ENCODE measurements at places on chromosomes 7 and 10. TPM values are rescaled to one million over a fixed set of nuclear protein-coding genes. Genes with fewer than 3 reads are reported as not detected.

RELN gene
- total RNA-seq: 80.4 TPM

CARD11 gene
- total RNA-seq: 4.8 TPM

- no peaks in the 10 kb centered on the region for H3K27me3 ChIP-seq
- no peak for DNase-seq
- H3K36me3 ChIP-seq: no peaks in the 10 kb centered on the region
- H3K27ac ChIP-seq: peak overlapping the region; percentile 80
These were observed 103.3 kb upstream of the CHST15 start for GRCh38 chr10:124196659-124197058.

DNA sequence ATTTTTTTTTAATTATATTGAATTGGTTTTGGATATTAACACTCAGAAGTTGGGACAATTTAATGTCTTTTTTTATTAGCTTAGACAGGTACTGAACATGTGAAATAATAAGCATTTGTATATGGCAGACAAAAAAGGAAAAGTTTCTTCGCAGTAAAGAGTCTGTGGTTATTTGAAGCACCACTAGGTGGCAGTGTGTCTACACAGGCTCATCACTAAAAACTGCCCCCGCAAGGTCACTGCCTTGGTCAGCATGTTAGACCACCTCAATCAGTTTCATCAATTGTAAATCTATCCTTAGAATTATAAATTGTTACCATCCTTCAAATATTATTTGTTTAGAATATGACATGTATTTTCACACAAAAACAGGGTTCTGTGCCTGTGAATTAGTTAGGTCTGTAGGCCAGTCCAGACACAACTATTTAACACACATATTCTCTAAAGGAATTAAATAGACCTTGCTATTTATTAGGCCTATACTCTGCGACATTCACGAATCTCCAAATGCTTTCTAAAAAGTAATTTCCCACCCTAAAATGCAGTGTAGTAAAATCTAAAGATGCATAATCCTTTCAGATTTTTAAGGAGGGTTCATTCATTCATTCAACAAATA lies 17.0 kb downstream of the PNLIPRP3 start:
- H3K27me3 ChIP-seq: no peaks in the 10 kb centered on the region
- no peak overlapping the region for H3K4me3 ChIP-seq
- no peak overlapping the region for H3K27ac ChIP-seq

DNA sequence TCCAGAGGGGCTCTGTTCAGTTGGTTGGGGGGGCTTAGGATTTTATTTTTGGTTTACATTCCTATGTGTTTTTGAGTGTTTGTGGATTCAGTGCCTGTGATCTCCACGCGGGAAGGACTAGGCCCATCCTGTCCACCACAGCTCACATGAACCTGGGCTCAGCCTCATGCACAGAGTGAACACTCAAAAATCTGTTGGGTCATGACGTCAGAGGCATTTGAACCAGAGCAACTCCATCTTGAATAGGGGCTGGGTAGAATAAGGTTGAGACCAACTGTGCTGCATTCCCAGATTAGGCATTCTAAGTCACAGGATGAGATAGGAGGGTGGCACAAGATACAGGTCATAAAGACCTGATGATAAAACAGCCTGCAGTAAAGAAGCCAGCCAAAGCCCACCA lies 133.3 kb downstream of the RAMP3 start:
- no peak overlapping the region for H3K4me3 ChIP-seq
- H3K27ac ChIP-seq: no peak overlapping the region
- DNase-seq: no peak
- no peaks in the 10 kb centered on the region for H3K27me3 ChIP-seq
- H3K36me3 ChIP-seq: no peaks in the 10 kb centered on the region

DNA sequence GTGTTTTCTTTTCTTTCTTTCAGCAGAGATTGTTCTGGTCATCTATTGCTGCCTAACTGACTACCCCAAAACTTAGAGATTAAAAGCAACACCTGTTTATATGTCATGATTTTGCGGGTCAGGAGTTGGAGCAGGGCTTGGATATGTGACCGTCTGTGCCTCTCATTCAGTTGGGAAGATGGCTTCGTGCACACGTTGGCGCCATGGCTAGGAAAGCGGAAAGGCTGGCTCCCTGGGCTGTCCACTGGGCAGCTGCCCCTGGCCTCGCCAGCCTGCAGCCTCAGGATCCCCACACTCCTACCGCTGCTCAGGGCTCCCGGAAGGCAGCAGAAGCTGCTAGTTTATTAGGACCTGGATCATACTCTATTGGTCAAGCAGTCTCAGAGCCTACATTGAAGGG lies 638.1 kb upstream of the FOXK1 start:
- H3K36me3 ChIP-seq: no peaks in the 10 kb centered on the region
- no peaks in the 10 kb centered on the region for H3K27me3 ChIP-seq
- H3K4me3 ChIP-seq: no peak overlapping the region
- no peaks in the 10 kb centered on the region for H3K4me1 ChIP-seq
- DNase-seq: no peak

DNA sequence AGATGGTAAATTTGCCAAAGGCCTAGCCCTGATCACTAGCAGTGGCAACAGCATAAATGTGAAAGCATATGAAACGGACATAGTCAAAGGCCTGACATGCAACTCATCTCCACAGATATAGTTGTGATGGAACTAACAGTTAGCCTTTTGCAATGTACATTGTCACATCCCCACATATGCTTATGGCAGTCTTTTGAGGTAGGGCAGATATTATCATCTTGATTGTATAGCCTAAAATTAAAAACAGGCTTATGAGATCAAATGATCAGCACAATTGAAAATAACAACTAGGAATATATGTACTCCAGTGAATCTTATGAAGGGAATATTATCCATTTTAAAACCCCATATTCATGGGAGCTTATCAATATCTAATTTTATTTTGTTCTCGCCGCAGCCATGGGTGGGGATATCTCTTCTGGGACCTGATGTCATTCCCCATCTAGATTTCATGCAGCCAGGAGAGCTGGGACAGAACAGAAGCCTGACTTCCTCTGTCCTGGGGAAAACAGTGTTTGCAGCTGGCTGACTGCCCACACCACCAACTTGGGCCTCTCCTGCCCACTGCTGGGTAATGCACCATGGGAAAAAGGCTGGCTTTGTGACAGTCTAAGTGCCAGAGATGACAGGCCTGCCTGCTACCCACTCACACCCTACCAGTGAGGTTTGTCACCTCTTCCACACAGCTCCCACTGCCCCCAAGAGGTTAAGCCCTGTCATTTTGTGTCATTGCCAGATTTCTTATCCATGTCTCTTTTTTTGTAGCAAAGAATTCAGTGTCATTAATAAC lies 180.2 kb upstream of the FZD1 start:
- H3K36me3 ChIP-seq: no peaks in the 10 kb centered on the region
- H3K4me1 ChIP-seq: peaks cover 10% of the 10 kb centered on the region
- no peak overlapping the region for H3K27ac ChIP-seq
- DNase-seq: no peak
- H3K4me3 ChIP-seq: no peak overlapping the region
- H3K27me3 ChIP-seq: no peaks in the 10 kb centered on the region

DNA sequence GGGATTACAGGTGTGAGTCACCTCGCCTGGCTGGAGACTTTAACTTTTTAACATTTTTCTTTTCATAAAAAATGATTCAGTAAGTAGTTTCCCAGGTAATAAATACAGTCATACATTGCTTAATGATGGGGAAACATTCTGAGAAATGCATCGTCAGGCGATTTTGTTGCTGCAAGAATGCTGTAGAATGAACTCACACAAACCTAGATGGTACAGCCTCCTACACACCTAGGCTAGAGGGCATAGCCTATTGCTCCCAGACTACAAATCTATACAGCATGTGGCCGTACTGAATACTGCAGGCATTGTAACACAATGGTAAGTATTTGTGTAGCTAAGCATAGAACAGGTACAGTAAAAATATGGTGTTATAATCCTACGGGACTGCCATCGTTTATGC lies 108.5 kb upstream of the SFMBT2 start:
- DNase-seq: no peak
- H3K27me3 ChIP-seq: peaks cover 17% of the 10 kb centered on the region
- H3K4me1 ChIP-seq: no peaks in the 10 kb centered on the region
- no peak overlapping the region for H3K27ac ChIP-seq
- no peak overlapping the region for H3K4me3 ChIP-seq

DNA sequence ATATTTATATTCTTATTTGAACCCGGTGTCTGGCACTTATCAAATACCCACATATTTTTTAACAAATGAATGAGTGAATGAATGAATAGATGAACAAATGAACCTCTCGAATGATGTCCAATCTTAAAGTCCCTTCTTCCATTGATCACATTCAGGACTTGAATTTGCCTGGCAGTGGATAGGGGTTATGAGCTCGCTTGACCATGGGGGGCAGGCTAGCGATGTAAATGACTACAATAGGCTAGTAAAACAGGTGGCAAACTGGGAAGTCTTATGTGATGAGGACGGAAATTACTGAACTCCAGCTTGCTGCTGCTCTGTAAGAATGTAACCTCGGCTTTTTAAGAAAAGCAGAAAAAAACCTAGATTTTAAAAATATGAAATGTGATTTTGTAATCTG lies 247.7 kb upstream of the DKK1 start:
- no peak overlapping the region for H3K27ac ChIP-seq
- H3K27me3 ChIP-seq: no peaks in the 10 kb centered on the region
- no peaks in the 10 kb centered on the region for H3K4me1 ChIP-seq
- H3K4me3 ChIP-seq: no peak overlapping the region

DNA sequence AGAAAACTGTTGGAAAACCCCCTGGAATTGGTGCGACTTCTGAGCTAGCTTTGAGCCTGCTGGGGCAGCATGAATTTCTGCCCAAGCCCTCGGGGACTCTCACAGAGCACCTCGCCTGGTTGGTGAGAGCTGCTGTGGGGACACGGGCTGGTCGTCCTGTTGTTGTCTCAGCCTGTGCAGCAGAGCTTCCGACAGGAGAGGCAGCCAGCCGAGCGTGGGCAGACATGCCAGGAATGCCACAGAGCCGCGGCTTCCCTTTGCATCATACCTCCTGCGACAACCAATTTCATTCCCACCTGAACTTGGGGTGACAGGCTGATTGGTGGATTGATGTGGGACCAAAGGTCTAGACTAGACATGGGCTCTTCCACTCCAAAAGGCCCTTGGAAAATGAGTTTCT lies 60.2 kb upstream of the NRBF2 start:
- H3K4me3 ChIP-seq: no peak overlapping the region
- no peak for DNase-seq
- no peaks in the 10 kb centered on the region for H3K4me1 ChIP-seq
- no peaks in the 10 kb centered on the region for H3K27me3 ChIP-seq

DNA sequence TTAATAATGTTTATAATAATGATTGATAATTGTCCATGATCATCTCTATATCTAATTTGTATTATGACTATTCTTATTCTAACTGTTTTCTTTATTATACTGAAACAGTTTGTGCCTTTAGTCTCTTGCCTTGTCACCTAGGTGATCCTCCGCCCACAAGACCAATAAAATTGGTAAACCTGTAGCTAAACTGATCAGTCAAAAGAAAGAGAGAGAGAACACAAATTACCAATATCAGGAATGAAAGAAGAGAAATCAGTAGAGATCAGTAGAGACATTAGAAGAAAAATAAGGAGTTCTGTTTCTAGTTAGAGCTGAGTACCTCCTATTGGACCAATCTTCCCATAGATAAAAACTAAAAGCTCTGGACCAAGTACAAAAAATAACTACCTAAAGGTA lies 6.1 kb upstream of the COA1 start:
- no peak for DNase-seq
- peaks cover 3% of the 10 kb centered on the region for H3K4me1 ChIP-seq
- H3K36me3 ChIP-seq: no peaks in the 10 kb centered on the region
- H3K27me3 ChIP-seq: no peaks in the 10 kb centered on the region
- no peak overlapping the region for H3K4me3 ChIP-seq

- peaks cover 43% of the 10 kb centered on the region for H3K4me1 ChIP-seq
- peak; percentile 67 for DNase-seq
- no peaks in the 10 kb centered on the region for H3K27me3 ChIP-seq
- no peaks in the 10 kb centered on the region for H3K36me3 ChIP-seq
- H3K4me3 ChIP-seq: peak within 1 kb of the TSS; percentile 43
- peak within 1 kb of the TSS; percentile 98 for H3K27ac ChIP-seq
These were observed at the start of gene TMEM140 for GRCh38 chr7:135147899-135148721. TMEM140 (plus strand) TSS chr7:135148072; CDS start chr7:135164442, 16,370 bp downstream.

All from tibial nerve (tissue), 4 donors.